ENCODE measurements at places on chromosomes 7 and 10. TPM values are rescaled to one million over a fixed set of nuclear protein-coding genes. Genes with fewer than 3 reads are reported as not detected.

HABP2 gene
- polyA plus RNA-seq, result 0.19 TPM

OR6V1 gene
- polyA plus RNA-seq, result not detected

TMEM270 gene
- polyA plus RNA-seq, result not detected

CALCR gene
- 11.1 TPM for polyA plus RNA-seq

WNT8B gene
- polyA plus RNA-seq, result 0.10 TPM

BEND7 gene
- 7.8 TPM for polyA plus RNA-seq

BMPER gene
- polyA plus RNA-seq, result 3.6 TPM

NUTM2E gene
- 0.59 TPM for polyA plus RNA-seq

PNLIPRP1 gene
- not detected for polyA plus RNA-seq

TRUB1 gene
- polyA plus RNA-seq, result 18.9 TPM

SFRP4 gene
- polyA plus RNA-seq, result 22.2 TPM

OPN4 gene
- polyA plus RNA-seq, result 1.9 TPM

TMEM196 gene
- polyA plus RNA-seq, result not detected

BLNK gene
- 1.8 TPM for polyA plus RNA-seq

ITGB8 gene
- polyA plus RNA-seq, result 3.9 TPM

GFRA1 gene
- polyA plus RNA-seq, result 22.2 TPM

FAM237B gene
- polyA plus RNA-seq, result 0.06 TPM

Data from forelimb muscle (tissue), 1 donor.